Esophagus muscularis mucosa (tissue), 4 donors: ENCODE measurements at places on chromosomes 3 and 15. TPM values are rescaled to one million over a fixed set of nuclear protein-coding genes. Genes with fewer than 3 reads are reported as not detected.
A peak's percentile ranks its signal among the peaks of the same experiment; 100 is the strongest.

Gene MYEF2
- total RNA-seq, result 26.2 TPM

Gene WDR93
- 0.17 TPM for total RNA-seq

GRCh38 chr3:173886-174285, 22.7 kb upstream of the CHL1 start:
- no peaks in the 10 kb centered on the region for H3K27me3 ChIP-seq
- no peak overlapping the region for H3K27ac ChIP-seq
- DNase-seq, result no peak
- no peak overlapping the region for H3K4me3 ChIP-seq

DNA sequence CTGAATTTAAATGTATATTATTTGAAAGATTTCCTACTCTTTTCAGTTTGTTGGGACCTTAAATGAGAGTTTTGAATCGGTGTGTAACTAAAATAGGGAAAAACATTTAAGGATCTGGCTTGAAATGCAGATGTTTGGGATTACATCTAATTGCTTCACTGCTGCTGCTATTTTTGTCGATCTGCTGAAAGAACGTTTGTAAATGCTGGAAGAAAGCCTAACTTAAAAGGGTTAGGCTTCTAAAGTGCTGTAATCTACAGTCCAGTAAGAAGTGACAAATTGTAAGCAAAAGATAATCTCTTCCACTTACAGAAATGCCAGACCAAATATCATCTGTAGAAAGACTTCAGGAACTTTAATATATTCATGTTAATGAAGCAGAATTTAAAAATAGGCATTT, 691.6 kb downstream of the ZNF385D start:
- H3K4me1 ChIP-seq, result peaks cover 23% of the 10 kb centered on the region
- H3K27me3 ChIP-seq, result no peaks in the 10 kb centered on the region
- H3K36me3 ChIP-seq, result no peaks in the 10 kb centered on the region
- no peak overlapping the region for H3K4me3 ChIP-seq
- no peak for DNase-seq
- peak overlapping the region; percentile 29 for H3K27ac ChIP-seq

DNA sequence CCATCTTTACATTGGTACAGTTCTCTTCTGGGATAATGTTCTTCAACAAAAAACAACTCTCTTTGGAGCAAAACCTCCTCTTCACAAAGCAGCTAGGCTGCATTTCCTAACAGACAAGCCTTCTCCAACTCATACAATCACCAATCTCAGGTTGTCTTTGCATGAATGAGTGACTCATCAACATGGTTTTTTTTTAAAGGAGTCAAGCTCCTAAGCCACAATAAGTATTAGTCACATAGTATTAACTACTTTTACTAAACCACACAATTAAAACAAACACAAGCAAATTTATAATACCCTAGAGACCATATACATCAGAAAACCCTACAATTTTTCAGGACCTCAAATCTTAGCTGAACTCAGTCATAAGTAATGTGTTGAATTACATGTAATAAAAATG, 137.4 kb downstream of the TBC1D5 start:
- H3K27me3 ChIP-seq, result no peaks in the 10 kb centered on the region
- DNase-seq, result no peak
- no peaks in the 10 kb centered on the region for H3K36me3 ChIP-seq
- H3K4me1 ChIP-seq, result no peaks in the 10 kb centered on the region
- H3K27ac ChIP-seq, result no peak overlapping the region

DNA sequence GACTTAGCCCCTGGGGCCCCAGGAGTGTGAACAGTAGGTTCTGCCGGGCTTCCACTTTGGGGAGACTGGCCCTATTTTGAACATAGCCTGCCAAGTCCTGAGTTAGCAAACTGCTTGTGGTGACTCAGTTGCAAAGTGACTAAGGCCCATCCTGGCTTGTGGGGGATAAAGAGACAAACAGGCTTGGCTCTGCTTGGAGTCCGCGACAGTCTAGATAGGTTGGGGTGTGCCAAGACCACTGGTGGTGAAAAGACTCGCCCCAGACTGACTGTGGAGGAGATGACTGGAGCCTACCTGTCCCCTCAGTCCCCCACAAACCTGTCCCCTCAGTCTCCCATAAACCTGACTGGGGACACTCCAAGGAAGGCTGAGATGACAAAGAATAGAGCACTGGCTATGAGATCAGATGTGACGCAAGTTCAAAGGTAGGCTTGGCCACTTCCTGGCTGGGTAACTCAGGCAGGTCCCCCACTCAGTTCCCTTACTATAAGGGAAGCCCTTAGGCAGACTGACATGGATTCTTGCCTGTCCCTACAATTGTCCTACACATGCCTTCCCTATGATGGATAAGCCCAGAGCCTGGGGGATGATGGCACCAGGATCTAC, 4.3 kb downstream of the DNASE1L3 start:
- no peaks in the 10 kb centered on the region for H3K4me1 ChIP-seq
- no peak for DNase-seq
- H3K36me3 ChIP-seq, result no peaks in the 10 kb centered on the region
- no peak overlapping the region for H3K27ac ChIP-seq

DNA sequence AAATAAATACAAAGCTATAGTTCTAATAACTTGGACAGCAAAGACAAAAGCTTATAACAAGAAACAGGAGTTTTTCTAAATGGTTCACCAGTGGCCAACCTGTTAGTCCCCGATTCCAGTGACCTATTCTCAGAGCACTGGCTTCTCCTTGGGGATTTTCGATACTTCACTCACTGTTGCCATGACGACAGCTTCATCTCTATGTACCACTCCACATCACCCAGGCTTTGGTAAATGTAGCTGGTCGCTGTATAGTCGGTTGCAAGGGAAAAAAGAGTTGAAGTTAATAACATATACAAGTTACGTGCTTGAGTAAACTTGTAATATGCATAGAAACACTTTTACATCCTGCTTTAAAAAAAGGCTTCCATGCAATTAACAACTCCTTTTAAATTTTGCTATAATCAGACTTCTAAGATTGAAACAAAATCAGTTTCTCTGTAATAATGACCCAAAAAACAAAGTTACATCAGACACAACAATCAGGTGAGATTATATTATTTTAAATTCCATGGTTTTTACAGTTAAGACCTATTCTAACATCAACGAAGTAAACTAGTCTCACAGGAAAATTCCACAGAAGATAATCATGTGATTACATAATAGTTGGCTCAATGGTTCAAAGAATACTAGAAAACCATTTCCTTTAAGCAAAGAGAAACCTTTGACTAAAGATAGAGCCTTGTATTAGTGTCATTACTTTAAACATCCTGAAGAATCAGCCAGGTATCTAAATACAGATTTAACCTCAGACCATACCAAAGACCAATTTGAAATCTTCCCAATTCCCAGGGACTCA, 2.9 kb downstream of the CCNL1 start:
- no peak for DNase-seq
- H3K36me3 ChIP-seq, result peaks cover 19% of the 10 kb centered on the region
- H3K4me1 ChIP-seq, result peaks cover 72% of the 10 kb centered on the region
- peak overlapping the region; percentile 8 for H3K27ac ChIP-seq
- no peaks in the 10 kb centered on the region for H3K27me3 ChIP-seq

DNA sequence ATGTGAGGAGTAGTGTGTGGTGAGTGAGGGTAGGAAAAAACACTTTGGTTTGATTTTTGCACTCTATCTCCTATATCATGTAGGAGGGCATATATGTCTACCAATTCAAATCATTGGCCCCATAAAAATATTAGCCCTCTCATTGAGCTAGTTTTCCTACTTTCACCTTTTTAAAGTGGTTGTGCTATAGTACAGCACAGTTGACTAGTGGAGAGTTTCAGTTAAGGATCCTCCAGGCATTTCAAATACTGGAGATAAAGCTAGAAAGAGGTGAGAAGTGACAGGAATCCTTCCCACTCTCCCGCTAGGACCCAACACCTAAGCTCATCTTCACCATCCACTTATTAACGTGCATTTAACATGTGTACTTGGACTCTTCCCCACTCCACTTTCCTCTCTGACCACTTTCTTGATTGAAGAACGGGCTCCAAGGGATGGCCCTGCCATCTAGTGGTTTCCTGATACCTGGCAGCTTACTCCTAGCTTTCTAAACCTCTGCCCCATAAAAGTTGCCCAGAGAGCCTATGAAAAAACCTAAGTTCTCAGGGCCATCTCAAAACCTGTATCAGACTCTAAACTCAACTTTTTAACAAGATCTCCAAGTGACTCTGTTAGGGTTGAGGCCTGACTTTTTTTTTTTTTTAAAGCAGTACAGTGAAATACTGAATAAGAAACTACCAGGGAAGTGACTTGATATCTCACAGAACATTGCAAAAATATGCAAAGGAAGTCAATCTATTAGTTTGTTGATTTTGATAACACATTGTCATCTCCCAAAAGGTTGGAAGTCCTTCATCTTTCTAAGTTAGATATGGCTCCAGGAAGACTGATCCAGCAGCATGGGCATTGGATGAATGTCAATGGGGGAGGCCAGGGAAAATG, 17.9 kb downstream of the IL12A start:
- H3K27ac ChIP-seq, result no peak overlapping the region
- no peak for DNase-seq
- H3K4me1 ChIP-seq, result peaks cover 5% of the 10 kb centered on the region
- no peaks in the 10 kb centered on the region for H3K27me3 ChIP-seq
- H3K4me3 ChIP-seq, result no peak overlapping the region
- no peaks in the 10 kb centered on the region for H3K36me3 ChIP-seq

Gene SERPINI2
- not detected for total RNA-seq

Gene SERINC4
- not detected for total RNA-seq

Gene SLC28A1
- 0.23 TPM for total RNA-seq

Gene UBE2Q2
- total RNA-seq, result 73.9 TPM

GRCh38 chr3:94083261-94083660, 20.4 kb downstream of the NSUN3 start:
- no peak overlapping the region for H3K4me3 ChIP-seq
- DNase-seq, result no peak
- H3K36me3 ChIP-seq, result no peaks in the 10 kb centered on the region
- H3K27ac ChIP-seq, result no peak overlapping the region

GRCh38 chr3:5347486-5347885, 160.0 kb downstream of the EDEM1 start:
- no peaks in the 10 kb centered on the region for H3K27me3 ChIP-seq
- H3K4me1 ChIP-seq, result no peaks in the 10 kb centered on the region
- no peak for DNase-seq
- H3K4me3 ChIP-seq, result no peak overlapping the region
- no peak overlapping the region for H3K27ac ChIP-seq

DNA sequence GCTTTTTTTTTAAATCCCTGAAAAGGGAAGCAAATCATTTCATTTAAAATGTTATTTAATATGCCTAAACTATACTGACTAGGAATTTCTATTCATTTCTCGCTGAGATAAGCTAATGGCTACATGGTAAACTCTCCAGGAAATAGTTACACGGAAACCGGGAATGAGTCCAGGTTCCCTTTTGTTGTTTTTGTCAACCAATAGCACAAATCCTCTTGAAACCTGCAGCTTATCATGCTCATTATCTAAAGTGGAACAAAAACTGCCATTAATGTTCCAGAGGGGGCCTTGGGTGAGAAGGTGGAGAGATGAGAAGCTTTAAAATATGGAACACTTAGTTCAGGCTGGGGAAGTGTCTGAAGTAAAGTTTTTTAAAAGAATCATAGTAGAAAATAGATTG, 113.5 kb upstream of the ALCAM start:
- H3K27me3 ChIP-seq, result no peaks in the 10 kb centered on the region
- no peak overlapping the region for H3K4me3 ChIP-seq
- no peak overlapping the region for H3K27ac ChIP-seq
- H3K36me3 ChIP-seq, result no peaks in the 10 kb centered on the region

DNA sequence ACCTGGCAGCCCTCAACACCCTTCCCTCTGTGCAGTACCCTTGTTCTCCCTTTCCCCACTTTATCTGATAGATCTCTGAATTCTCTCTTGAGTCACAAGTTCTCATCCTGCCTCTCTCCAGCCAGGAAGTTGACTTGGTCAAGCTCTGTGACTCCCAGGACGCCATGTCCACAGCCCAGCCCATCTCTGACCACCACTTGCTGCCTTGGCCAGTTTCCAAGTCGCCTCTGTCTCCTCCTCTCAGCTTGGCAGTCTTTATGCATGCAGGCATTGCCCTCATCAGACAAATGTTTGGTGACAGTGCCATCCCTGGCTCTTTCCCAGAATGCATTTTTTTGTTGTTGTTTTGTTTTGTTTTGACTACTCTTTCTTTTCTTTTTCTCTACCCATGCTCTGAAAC, 25.7 kb downstream of the ZNF35 start:
- no peaks in the 10 kb centered on the region for H3K27me3 ChIP-seq
- H3K27ac ChIP-seq, result no peak overlapping the region
- no peak overlapping the region for H3K4me3 ChIP-seq
- DNase-seq, result no peak
- H3K4me1 ChIP-seq, result no peaks in the 10 kb centered on the region

Gene GREM1
- 31.9 TPM for total RNA-seq

DNA sequence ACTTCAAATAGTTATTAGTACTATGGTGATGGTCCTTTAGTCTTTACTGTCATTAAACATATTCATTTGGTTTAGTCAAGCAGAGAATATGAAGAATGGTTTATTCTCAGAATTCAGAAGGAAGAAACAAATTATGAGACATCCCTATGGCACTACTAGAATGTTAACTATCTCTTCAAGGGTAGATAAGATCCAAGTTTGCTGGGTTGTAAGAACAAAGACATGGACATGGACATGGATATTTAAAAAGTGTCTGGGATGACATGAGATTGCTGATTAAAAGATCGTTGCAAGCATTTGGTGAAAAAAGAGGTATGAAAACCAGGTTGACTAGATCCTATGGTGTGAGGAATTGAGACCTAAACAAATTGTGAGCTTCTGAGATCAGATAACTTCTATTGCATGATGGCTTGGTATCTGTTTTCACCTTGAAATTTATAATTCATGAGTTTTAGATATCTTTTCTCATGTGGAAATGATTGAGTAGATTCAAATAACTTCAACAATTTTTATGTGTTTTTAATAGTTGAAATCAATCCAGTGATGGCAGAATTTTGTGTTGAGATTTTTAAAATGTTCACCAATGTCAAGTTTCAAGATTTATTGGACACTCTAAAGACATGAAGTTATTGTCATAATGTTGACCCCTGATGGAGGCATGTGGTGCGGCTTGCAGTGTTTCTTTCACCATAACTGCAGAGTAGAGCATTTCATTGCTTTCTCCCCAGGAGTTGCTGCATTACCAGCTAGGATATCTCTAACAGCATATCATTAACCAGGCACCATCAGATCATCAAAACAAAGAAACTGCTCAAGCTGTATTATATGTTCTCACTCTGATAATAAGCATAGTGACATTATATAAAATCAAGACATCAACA, 72.6 kb downstream of the NAALADL2 start:
- no peak for DNase-seq
- no peak overlapping the region for H3K27ac ChIP-seq
- no peaks in the 10 kb centered on the region for H3K27me3 ChIP-seq
- H3K4me3 ChIP-seq, result no peak overlapping the region

GRCh38 chr15:41437448-41437847, 20.6 kb downstream of the RTF1 start:
- H3K27me3 ChIP-seq, result no peaks in the 10 kb centered on the region
- no peak for DNase-seq
- peaks cover 35% of the 10 kb centered on the region for H3K36me3 ChIP-seq
- H3K4me1 ChIP-seq, result peaks cover 9% of the 10 kb centered on the region
- no peak overlapping the region for H3K27ac ChIP-seq

DNA sequence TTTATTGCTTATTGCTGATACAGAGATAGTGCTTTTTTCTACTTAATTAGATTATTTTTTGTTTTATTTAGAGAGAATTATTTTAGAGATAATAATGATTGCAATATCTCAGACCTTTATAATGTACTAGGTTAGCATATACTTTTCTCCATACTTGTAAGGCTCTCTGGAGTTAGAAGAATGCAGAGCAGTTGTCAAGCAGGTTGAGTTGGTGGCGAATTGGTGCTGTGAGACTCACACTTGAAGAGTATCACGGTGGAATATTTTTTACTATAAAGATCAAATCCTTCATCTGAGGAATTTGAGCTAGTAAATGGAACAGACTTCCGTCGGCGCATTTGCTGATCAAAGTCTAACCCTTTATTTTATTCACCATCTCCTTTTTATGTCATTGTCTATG, 47.3 kb upstream of the MDFIC2 start:
- no peak overlapping the region for H3K4me3 ChIP-seq
- peaks cover 3% of the 10 kb centered on the region for H3K4me1 ChIP-seq
- H3K36me3 ChIP-seq, result no peaks in the 10 kb centered on the region
- no peak for DNase-seq
- no peak overlapping the region for H3K27ac ChIP-seq
